A673 (cell line): ENCODE measurements at places on chromosomes 12 and 14. TPM values are rescaled to one million over a fixed set of nuclear protein-coding genes. Genes with fewer than 3 reads are reported as not detected.
A peak's percentile ranks its signal among the peaks of the same experiment; 100 is the strongest.

HOXC9 gene
- 21.1 and 22.3 TPM in 2 replicates for total RNA-seq

GRCh38 chr12:38053655-38054464 is 262.7 kb upstream of the ALG10B start:
- no peak for DNase-seq
- H3K27ac ChIP-seq = no peak overlapping the region
- no peaks in the 10 kb centered on the region for H3K4me1 ChIP-seq
- no peaks in the 10 kb centered on the region for H3K36me3 ChIP-seq
- H3K4me3 ChIP-seq = no peak overlapping the region

DNA sequence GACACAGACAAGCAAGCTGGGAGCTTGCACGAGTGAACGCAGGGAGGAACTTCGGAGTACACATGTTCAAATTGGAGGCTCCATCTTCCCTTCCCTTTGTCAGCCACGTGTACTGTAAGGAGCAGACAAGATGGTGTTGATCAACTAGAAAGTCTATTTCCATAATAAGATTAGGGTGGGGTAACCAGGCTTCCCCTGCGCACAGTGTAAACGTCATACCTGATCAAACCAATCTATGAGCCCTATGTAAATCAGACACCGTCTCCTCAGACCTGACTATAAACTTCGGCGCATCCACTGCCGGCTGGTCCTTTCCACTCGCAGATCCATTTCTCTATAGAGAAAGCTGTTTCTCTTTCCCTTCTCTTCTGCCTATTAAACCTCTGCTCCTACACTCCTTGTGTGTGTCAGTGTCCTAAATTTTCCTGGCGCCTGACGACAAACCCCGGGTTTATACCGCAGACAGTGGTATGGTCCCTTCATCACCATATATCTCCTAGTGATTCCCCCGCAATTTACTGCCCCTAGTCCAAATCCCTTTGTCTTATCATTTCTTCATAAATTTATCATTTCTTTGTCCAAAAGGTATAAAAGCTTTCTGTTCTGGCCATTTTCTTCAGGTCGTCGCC is 7.5 kb upstream of the ETFBKMT start:
- H3K27ac ChIP-seq = no peak overlapping the region
- H3K4me1 ChIP-seq = peaks cover 4% of the 10 kb centered on the region
- no peaks in the 10 kb centered on the region for H3K27me3 ChIP-seq
- no peaks in the 10 kb centered on the region for H3K36me3 ChIP-seq
- no peak for DNase-seq

DNA sequence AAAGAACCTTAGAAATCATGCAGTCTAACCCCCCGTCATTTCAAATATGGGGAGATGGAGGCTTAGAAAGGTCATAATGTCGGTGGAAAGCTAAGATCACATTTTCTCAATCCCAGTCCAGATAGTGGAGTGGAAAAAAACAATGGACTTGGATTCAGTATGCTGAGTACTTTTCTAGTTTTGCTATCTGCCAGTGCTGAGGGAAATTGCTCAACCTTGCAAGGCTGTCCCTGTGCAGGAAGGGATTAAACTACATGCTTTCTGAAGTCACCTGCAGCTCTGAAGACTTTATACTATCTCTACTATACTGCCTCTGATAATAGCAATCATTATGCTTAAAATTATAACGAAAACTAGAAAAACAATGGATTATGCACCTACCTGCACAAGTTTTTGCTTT is 272.8 kb downstream of the LRIG3 start:
- H3K27ac ChIP-seq = no peak overlapping the region
- H3K4me3 ChIP-seq = no peak overlapping the region
- H3K36me3 ChIP-seq = no peaks in the 10 kb centered on the region
- H3K27me3 ChIP-seq = no peaks in the 10 kb centered on the region
- no peak for DNase-seq

DNA sequence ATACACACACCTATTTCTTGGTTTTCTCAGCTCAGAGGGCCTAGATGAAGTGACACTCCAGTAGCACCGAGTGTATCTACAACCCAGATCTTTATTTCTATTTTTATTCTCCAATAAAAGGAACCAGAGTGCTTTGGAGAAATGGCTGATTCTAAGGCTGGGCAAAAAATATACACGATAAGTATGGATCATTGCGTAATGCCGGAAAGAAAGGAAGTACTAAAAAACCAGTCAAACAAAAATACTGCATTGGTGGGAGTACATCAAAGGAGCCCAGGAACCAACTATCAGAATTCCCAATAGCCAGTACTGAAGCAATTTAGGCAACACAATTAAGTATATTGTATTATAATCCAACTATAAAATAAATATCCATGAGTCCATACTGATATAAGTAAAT is 400.9 kb upstream of the CCDC196 start:
- peaks cover 8% of the 10 kb centered on the region for H3K4me1 ChIP-seq
- no peak overlapping the region for H3K4me3 ChIP-seq
- no peaks in the 10 kb centered on the region for H3K36me3 ChIP-seq
- H3K27me3 ChIP-seq = no peaks in the 10 kb centered on the region
- no peak overlapping the region for H3K27ac ChIP-seq

DNA sequence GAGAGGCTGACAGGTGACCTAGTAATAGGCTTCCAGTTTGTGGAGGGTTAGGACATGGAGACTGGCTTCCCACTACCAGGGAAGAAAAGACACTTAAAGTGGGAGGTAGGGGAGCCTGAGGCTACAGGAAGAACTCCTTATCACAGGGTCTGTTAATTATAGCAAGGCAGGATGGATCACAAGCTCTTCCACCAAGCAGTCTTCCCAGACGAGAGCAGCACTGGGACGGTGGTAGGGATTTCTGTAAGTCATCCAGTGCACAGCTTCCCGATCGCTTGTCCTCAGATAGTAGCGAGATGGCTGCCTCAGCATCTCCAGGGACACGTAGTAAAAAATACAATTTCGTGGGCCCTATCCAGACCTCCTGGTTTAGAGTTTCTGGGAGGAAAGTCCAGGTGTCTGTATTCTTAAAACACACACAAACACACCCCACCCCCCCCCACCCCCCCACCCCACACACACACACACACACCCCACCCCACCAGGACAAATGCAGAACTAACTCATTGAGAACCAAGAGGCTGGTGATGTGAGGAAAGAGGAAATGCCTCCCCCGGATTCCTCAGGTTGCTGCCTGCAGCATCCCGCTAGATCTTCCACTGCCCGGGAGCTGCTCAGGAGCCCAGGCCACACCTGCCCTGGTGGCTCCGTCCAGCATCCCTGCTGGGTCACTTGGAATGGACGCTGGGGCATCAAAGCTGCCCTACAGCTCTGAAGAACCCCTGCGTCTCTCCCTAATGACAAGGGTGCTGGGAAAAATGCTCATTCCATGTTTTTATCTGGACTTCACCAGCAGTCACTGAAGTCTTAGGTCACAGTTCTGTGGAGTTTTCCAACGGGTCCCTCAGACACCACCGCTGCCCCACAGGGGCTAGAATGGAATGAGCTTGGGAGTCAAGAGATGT is 307.2 kb downstream of the CACNA1C start:
- H3K4me3 ChIP-seq = no peak overlapping the region
- no peak for DNase-seq
- H3K36me3 ChIP-seq = no peaks in the 10 kb centered on the region

DNA sequence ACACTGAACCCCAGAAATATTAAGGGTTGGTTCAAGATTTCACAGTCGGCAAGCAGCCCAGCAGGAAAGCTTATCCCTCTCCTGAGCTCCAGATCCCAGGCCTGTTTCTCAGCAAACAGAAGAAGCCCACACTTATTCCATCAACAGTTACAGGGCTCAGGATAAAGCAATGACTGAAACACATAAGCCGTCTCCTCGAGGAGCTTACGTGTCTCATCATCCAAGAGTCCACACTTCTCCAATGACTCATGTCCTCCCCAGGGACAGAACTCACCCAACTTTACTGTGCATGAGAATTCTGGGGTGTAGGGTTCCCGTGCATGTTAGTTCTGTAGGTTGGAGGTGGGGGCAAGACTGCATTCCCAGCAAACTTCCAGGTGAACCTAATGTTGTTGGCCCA is 31.2 kb downstream of the GSC start:
- DNase-seq = peak; percentile 17
- no peak overlapping the region for H3K4me3 ChIP-seq
- no peak overlapping the region for H3K27ac ChIP-seq
- no peaks in the 10 kb centered on the region for H3K4me1 ChIP-seq
- H3K27me3 ChIP-seq = no peaks in the 10 kb centered on the region
- no peaks in the 10 kb centered on the region for H3K36me3 ChIP-seq

GRCh38 chr12:103880299-103881142 is 39.5 kb upstream of the NT5DC3 start:
- no peaks in the 10 kb centered on the region for H3K4me1 ChIP-seq
- no peak for DNase-seq
- no peaks in the 10 kb centered on the region for H3K36me3 ChIP-seq
- no peak overlapping the region for H3K27ac ChIP-seq
- no peaks in the 10 kb centered on the region for H3K27me3 ChIP-seq

DNA sequence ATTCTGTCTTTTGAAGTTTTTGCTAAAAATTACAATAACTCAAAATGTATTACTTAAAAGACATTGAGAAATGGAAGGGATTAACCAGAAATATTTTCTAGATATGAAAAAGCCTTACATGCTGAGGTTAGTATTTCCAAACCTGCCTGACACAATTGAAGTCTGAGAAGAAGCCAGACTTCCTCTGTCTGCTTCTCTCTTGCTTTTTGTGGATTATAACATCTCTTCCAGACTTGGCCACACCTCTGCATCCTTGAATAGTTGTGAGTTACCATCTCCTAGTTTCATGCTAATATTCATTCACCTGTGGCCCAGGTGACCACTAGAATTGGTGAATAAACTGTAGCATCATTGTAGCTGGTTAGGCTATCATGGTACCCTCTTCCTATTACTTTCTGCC is 497.6 kb downstream of the SLC16A7 start:
- no peaks in the 10 kb centered on the region for H3K4me1 ChIP-seq
- no peaks in the 10 kb centered on the region for H3K36me3 ChIP-seq
- no peak overlapping the region for H3K4me3 ChIP-seq
- no peaks in the 10 kb centered on the region for H3K27me3 ChIP-seq

TMPO gene
- 296 and 311 TPM in 2 replicates for total RNA-seq

BEGAIN gene
- total RNA-seq = 0.84 and 1.3 TPM in 2 replicates
